ENCODE measurements at places on chromosomes 7 and 10.

DNA sequence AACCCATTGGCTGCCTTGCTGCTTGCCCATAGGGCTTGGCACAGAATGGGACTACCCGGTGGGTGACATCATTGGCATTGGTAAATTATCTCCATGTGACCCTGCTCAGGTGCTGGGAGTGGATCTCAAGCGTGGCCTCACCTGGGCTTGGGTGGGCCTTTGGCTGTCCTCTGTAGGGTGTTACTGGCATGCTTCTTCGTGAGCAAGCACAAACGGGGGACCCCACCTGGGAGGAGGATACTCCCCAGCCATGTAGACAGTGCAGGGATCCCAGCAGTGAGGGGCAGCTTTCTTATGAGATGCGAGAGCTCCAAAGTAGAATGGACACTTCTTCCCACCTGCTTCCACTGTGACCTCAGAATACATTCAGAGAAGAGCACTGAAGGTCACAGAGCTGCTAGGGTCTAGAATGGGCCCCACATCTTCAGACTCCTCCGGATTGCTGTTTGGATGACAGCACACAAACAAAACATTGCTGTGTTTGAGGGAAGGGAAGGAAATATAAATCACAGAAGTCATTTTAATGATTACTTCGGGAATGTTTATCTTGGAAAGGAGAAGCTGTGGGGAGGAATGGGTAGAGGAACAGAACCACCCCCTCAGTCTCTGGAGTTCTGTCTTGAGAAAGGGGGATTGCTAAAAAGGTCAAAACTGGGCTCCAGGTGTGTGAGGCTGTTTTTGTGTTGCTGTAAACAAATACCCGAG is 75.9 kb downstream of the SH2D4B start:
- no peak for DNase-seq

DNA sequence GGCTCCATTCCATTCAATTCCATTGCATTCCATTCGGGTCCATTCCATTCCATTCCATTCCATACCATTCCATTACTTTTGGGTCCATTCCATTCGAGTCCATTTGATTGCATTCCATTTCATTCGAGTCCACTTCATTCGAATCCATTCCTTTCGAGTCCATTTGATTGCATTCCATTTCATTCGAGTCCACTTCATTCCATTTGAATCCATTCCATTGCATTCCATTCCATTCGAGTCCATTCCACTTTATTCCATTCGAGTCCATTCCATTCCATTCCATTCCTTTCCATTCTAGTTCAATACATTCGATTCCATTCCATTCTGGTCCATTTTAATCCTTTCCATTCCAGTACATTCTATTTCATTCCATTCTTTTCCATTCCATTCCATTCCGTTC is 334.0 kb downstream of the ZNF33B start:
- no peak for DNase-seq

DNA sequence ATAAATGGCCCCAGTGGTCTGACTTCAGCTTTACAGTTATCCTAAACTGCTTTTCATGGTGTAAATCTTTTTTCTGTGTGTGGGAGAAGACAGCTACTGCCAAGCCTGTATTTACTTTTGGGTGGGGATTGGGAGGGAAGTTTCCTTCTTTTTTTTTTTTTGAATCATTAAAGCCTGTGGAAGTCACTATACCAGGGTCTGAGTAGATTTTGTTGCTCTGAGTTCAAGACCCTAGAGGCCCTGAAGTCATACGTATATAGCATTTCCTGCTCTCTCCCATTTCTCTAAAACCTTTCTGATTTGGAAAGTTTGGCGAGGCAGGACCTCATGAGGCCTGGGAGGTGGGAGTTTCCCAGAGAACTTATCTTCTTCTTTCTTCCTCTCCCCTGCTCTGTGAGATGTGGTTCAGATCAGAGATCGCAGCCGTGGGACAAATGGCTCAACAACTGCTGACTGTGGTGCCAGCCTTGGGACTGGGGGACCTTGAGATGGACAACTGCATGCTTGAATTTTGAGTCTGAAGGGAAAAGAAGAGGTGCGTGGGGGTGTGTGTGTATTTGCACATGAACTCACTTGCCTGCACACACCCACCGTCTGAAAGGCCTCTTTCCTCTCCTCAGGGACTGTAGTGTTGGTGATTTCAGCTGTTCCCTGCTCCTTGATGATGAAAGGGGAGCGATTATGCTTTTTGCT is 18.1 kb downstream of the LRMDA start:
- no peak for DNase-seq

DNA sequence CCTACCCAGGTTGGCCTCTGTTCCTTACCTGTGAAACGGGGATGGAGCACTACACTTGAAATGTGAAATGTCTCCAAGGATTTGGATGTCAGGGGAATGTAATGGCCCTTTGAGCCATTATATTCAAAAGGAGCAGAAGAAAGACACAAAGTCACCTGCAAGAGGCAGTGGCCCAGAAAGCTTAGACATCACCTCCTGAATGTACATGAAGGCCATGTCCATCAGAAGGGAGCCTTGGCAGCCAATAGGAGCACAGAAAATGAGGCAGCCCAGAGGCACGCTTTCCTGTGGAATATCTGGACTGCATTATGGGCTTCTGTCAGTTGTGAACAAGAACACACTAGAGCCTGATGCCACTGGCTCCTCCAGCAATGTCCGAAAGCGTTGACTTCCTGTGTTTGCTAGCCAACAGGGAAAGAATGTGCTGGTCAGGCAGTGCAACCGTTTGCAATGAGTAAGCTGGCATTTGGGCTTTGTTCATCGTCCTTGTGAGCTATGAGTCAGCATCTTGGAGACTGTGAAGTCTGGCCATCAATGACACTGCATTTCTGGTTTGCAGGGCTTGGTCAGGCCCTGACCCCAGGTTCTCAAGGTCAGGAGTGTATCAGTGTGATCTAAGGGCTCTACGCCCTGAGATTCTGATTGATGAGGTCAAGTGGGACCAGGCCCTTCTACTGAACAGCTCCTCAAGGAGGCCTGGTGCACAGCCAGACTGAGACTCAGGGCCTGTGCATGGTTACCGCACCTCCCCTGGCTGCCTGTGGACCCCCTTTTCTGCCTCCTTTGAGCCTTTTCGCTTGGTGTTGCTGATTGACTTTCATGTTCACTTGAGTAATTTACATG is 222.4 kb downstream of the RPS24 start:
- no peak for DNase-seq

GRCh38 chr10:88879534-88880281 is at the start of gene STAMBPL1:
Gene STAMBPL1, plus strand, starts transcription at chr10:88880245. Its CDS starts 21,464 bp downstream, at chr10:88901709.
- DNase-seq, result peak; percentile 89

DNA sequence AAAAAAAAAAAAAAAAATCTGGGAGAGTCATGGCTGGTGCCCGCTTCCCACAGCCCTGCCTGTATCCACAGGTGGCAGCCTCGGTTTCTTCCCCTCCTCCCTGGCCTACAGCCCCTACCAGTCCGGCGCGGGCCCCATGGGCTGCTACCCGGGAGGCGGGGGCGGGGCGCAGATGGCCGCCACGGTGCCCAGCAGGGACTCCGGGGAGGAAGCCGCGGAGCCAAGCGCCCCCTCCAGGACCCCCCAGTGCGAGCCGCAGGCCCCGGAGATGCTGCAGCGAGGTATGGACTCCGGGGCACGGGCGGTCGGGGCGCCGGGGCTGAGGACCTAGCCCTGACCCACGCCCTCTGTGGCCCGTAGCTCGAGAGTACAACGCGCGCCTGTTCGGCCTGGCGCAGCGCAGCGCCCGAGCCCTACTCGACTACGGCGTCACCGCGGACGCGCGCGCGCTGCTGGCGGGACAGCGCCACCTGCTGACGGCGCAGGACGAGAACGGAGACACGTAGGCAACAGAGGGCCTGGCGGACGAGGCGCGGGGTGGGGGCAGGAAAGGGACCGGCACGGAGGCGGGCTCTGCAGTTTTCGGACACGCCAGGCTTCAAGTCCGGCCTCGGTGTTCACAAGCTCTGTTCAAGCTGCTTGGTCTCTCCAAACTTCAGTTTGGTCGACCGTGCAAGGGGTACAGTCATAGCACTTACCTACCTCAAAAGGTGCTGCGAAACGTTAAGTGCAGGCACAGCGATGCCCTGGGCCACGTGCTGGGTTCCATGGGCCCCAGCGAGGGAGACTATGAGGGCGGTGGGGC is 3.9 kb downstream of the NFKB2 start:
- DNase-seq, result peak; percentile 92

DNA sequence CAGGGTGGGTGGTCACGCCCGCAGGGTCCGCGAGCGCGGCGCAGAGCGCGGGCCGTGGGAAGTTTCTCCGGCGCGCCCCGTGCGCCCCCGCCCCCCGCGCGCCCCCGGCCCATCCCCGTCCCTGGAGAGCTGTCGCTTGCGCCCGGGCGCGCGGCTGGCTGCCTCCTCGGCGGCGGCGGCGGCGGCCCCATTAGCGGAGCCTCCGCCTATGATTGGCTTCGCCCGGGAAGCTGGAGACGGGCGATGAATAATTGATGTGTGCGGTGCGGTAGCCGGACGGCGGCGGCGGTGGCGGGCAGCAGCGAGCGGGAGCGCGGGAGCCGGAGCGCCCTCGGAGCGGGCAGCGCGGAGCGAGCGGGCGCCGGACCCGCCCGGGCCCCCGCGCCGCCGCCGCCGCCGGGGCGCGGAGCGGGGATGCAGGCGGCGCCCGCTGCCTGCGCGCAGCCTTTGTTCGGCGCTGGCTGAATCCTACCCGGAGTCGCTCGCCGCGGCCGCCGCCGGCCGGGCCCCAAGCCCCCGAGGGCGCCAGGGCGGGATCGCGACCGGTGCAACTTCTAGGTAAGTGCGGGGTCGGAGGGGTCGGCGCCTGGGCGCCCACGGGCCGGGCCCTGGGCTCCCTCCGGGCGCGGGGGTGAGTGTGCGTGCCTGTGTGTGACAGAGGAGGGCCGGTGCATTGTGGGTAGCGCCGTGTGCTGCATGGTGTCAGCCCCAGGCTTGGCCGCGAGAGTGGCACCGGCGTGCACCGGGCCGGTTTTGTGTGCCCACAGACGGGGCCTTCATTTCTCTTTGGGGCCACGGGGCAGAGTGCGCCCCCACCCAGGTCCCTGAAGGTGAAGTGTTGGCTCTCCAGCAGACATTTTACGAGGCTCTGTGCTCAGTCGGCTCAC is 103.8 kb upstream of the PPIF start:
- peak; percentile 78 for DNase-seq

GRCh38 chr7:107232568-107233090 is 63.8 kb downstream of the HBP1 start:
- DNase-seq, result no peak

GRCh38 chr10:95360122-95360714 is 69.4 kb upstream of the PDLIM1 start:
- DNase-seq, result no peak

- DNase-seq, result no peak
Observed at GRCh38 chr10:3346851-3347250, 174.3 kb upstream of the PITRM1 start.

DNA sequence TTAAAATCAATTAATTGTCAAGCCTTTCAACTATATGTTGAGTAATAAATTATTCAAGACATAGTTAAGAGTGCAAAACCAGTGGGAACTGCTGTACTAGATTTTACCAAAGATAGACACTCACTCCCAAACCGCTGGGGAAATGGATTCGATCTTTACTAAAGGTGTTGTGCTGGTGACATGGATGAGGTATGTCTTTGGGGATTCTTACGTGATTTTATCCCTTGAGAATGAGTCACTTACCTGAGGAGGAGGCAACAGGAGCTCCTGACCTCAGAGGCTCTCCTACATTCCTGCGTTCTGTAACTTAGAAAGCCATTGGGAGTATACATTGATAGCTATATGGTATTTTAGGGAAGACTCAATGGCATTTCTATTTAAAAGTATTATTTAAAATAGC is 165.5 kb downstream of the PKD1L1 start:
- DNase-seq, result no peak

GRCh38 chr10:112996462-112996861 is 46.4 kb downstream of the TCF7L2 start:
- no peak for DNase-seq

DNA sequence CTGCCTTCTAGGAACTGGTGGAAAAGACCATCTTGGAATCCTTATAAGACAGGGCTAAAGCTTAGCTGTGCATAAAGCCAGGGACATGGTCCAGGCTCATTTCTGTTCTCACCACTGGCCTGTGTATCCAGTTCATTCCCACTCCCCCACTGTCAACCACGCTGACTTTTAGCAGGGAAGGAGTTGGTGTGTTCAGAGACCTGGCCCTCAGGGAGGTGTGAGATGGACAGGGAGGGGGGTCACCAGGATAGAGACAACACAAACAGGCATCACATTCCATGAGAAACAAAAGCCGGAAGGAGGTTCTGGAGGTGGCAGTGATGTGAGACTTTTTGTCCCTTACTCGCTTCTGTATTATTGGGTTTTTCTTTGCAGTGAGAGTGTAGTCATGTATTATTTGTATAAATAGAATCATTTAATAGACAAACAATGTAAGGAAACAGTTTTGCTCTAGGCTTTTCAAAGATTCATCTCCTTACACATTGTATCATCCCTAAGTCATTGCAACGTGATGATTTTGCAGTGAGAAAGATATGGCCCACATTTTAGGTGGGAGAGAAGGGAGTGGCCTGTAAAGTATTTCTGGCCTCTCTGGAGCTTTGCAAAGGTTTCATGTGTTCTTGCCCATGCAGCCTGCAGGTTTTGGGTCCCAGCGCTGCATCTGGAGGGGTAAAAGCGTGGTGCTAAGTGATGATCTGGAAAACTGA is 52.0 kb downstream of the EEPD1 start:
- DNase-seq, result no peak

GRCh38 chr7:81285142-81285871 is 366.5 kb upstream of the SEMA3C start:
- DNase-seq, result peak; percentile 2

GRCh38 chr7:151968357-151968756 is 12.1 kb downstream of the GALNTL5 start:
- no peak for DNase-seq

GRCh38 chr7:35975851-35976454 is 175.1 kb downstream of the SEPTIN7 start:
- peak; percentile 73 for DNase-seq

DNA sequence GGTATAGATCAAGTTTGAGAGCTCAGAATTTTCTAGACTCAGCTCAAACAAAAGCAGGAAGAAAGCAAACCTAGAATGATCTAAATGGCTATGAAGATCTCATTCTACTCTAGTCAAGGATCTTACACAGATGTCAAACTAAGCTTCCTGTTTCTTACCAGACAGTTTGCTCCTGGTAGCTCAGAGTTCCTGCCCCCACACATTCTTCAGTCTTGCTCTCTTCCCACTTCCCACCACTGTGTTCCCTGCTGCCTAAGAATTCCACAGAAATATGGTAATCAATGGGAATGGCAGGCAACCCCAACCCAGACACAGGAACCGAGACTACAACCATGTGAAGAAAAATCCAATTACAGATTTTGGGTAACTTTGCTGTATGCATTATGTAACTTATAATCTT is 133.4 kb upstream of the PTN start:
- no peak for DNase-seq

DNA sequence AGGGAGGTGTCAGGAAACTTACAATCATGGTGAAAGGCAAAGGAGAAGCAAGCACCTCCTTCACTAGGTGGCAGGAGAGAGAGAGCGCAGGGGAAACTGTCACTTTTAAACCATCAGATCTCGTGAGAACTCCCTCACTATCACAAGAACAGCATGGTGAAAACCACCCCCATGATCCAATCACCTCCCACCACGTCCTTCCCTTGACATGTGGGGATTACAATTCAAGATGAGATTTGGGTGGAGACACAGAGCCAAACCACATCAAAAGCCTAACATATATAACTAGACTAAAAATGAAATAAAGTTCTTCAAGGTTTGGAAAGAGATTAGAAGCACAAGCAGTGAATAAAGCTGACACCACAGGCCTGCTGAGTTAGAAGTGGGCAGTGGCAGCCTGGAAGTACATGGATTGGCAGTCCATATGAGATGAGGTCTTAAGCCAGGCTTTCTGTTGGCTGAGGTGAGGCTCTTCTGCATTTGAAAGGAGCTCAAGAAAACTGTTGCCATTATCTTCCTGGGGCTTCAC is 96.4 kb upstream of the MDFIC start:
- peak; percentile 51 for DNase-seq

GRCh38 chr7:43458330-43459018 is 124.4 kb upstream of the STK17A start:
- no peak for DNase-seq

All from activated CD4-positive, alpha-beta T cell treated with anti-CD3 and anti-CD28 coated beads, Interleukin-2, Interleukin-4, amounts not matched to agents 100 ng/mL and 50 ng/mL, durations not matched to agents 16 hours and 8 hours (primary cell).